Prostate gland (tissue), 2 donors: ENCODE measurements at places on chromosomes 4 and X. TPM values are rescaled to one million over a fixed set of nuclear protein-coding genes. Genes with fewer than 3 reads are reported as not detected.

The ATOH1 gene
- total RNA-seq, result not detected

The GAGE12F gene
- 2.3 TPM for total RNA-seq

The GPRASP1 gene
- total RNA-seq, result 8.9 TPM

The ZAR1 gene
- not detected for total RNA-seq

The CDKL2 gene
- not detected for total RNA-seq

The ITM2A gene
- 22.4 TPM for total RNA-seq

The FABP2 gene
- total RNA-seq, result not detected

The SNCA gene
- total RNA-seq, result 5.6 TPM

The DIPK2B gene
- 7.4 TPM for total RNA-seq

The P2RY4 gene
- total RNA-seq, result not detected

The CCDC149 gene
- 19.6 TPM for total RNA-seq

The TLR10 gene
- total RNA-seq, result 0.68 TPM

The RXFP1 gene
- 0.74 TPM for total RNA-seq

The TDO2 gene
- total RNA-seq, result 0.09 TPM

The GPC4 gene
- 15.2 TPM for total RNA-seq

The RAB33A gene
- total RNA-seq, result 0.62 TPM

The TIGD2 gene
- 8.6 TPM for total RNA-seq

The RASSF6 gene
- 6.2 TPM for total RNA-seq

The MCUB gene
- 18.5 TPM for total RNA-seq

The ABLIM2 gene
- total RNA-seq, result 2.6 TPM
